HEK293T (cell line): ENCODE measurements at places on chromosomes 5 and 9.
A peak's percentile ranks its signal among the peaks of the same experiment; 100 is the strongest.

DNA sequence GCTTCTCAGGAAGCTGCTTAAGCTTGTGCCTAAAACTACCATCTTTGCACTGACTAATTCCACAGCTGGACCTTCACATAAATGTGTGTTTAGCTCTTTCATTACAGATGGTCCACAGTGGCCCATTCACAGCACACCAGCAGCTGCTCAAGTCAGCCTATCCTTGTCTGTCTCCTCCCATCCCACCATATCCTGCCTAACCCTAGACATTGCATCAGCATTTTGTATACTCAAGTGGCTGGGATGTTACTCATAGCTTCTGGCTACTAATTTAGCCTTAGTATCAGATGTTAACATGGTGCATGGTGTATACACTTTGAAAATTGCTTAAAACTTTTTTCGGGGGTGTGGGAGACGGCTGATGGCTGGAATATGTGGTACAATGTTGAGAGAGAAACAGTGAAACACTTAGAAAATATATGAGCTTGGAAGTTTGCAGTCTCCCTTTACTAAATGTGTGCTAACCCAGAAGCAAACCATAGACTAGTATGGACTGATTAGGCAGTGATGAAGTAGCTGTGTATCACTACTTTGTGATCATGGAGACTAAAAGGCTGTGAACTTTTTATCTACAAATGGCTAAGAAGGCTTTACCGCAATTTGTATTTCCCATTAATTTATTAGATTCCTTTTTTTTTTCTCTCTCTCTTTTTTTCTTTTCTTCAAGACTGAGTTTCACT, 83.1 kb downstream of the JMY start:
- no peak for DNase-seq

DNA sequence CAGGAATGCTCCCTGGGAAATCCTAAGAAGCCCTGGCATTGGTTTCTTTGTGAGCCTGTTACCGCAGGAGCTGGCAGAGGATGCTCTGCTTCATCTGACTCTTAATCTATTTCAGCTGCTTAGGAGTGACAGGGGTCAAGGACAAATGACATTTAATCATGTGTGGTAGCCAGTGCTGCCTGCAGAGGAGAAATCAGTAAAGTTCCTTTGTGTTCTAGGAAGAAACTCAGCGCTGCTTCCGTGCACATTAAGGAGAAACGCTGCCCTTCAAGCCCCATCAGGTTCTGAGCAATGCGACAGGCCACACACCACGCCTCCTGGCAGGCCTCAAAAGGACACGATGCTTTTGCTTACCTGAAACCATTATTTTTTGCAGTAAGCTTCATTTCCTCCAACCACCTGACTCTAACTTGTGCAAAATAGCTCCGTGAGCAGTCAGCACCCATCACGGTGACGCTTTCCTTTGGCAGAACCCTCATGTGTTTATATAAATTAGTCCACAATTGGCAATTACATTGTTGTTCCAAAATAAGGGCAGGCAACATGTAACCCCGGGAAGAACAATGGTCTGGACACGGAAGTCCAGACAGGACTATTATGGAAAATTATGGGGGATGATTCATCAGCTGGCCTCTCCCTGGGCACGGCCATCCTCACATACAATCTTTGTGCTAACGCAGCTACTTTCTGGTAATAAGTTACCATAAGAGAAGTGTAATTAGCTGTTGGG, 387.9 kb upstream of the DAP start:
- DNase-seq, result no peak

- no peak for DNase-seq
Measured at GRCh38 chr5:172482156-172483020, 28.1 kb upstream of the SH3PXD2B start.

- no peak for DNase-seq
Measured at GRCh38 chr5:78953092-78953800, 31.9 kb downstream of the ARSB start.

DNA sequence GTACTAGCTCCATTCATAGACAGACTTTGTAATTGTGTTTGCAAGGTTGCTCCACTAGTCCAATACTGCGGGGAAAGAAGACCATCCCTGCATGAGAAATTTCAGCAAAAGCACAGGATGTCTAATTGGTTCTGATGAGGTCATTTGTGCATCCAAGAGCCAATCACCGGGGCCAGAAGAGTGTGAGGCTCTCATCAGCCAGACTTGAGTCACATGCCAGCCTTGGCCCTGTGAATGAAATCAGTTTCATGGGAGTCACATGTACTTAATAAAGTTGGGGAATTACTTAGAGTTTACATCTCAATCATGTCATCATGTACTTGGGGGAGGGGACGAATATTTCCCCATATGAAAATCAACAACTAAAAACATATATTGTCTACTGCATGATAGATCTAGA, 1236.0 kb downstream of the MAT2B start:
- no peak for DNase-seq

GRCh38 chr9:116944714-116945534, 257.8 kb downstream of the TRIM32 start:
- DNase-seq, result no peak

DNA sequence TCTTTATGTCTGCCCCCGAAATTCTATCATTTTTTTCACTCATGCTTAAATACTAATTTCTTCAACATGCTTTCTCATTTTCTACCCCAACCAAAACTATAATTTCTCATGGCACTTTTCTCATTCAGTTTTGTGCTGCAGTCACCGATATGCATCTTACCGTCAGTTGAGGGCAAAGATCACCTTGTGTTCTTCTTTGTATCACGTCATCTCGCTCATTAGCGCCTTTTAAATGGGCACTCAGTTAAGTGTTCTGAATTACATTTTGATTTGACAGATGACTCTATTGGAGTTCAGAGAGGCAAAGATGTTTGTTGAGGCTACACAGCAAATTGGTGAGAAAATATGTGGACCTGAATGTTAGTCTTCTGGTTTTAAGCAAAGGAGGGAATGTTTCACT, 211.7 kb upstream of the GLRA1 start:
- no peak for DNase-seq

DNA sequence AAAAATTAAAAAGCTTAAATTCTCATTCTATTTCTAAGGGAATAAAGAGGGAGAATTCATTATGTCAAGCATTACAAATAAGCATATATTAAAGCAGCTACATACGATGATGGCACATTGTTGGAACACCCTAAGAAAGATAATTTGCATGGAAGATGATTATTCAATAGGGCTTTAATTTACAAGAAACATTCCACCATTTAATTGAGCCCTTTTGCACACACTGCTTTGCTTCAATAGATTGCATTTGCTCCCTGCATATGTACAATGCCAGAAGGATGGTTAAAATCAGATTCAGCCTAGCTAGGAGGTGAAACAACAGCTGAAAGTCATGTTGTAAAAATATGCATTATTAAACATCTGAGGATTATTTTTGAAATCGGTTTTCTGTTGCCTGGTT, 21.8 kb downstream of the KIAA1958 start:
- DNase-seq, result no peak

GRCh38 chr9:35956651-35957050, 1.3 kb downstream of the OR2S2 start:
- no peak for DNase-seq

DNA sequence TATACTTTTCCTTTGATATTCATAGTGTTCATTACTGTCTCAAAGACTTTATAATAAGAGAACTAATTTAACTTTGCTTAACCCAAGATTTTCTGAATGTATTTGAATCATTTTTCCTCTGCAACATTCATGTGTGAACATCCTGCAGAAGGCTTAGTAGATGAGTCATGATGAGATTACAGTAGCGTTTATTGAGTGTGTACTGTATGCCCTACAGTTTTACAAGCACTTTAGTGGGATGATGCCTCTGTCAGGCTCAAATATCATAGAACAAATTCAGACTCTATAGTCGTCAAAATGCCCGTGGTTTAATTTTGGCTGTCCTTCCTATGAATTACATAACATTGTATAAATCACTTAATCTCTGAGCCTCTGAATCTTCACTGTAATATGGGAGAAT, 41.2 kb downstream of the FYB1 start:
- no peak for DNase-seq

DNA sequence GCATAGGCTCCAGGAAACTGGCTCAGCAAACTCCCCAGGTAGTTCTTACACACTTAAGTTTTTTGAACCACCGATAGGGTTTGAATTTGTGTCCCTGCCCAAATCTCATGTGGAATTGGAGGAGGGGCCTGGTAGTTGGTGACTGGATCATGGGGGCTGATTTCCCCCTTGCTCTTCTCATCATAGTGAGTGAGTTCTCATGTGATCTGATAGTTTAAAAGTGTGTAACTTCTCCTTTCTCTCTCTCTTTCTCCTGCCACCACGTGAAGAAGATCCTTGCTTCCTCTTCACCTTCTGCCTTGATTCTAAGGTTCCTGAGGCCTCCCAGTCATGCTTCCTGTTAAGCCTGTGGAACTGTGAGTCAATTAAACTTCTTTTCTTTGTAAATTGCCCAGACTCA, 22.4 kb upstream of the HACD4 start:
- DNase-seq, result no peak

GRCh38 chr5:169263591-169263990, 37.3 kb downstream of the SLIT3 start:
- DNase-seq, result no peak

DNA sequence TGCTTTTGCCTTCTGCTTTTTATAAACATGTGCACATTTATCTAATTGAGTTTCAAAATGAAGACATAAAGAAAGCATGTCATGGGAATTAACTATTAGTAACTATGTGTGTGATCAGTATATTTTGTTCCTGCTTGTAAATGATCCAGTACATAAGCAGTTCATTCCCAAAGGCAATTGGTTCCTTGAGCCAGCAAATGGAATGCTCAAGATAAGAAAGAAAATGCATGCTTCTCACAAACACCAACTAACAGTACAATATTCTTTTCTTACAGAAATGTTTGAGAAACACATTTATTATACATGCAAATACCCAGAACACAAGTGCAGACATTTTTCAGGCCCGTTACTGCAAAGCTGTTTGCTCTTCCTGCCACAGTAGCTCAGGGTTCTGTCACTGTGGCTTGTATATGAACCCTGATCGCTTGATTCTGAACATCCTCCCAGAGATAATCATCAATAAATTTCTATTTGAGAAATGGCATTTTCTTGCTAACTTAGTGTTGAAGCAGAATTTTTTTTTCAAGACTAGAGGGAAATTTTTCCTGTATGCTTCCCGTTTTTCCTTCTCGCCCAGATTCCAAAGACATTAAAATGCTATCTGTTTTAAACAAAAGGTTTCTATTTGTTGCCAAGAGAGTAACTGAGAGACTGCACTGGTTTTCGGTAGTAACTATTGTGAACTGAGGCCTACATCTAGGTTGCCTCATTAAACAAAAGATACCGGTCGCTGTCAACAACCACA, 1.9 kb downstream of the GNAQ start:
- no peak for DNase-seq

DNA sequence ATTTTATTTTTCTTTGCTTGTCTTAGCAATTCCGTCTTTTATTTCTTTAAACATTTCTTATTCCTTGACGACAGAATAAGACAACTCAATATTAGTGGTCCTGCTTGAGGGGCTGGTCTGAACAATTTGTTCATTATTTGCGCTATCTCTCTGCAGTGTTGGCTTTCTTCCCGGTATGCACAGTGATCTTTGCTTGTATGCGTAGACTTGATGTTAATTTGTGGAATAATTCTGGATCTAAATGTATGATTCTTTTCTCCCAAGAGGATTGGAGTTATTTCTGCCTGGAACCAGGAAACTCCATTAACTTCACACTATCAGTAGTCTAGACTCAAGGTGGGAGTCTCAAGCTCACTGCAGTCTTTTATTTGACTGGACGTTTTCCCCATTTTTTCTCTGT, 80.4 kb downstream of the KDM4C start:
- no peak for DNase-seq

- DNase-seq, result no peak
Measured at GRCh38 chr5:152736906-152737305, 331.8 kb upstream of the NMUR2 start.

GRCh38 chr5:141929398-141930058, 5.9 kb downstream of the DELE1 start:
- DNase-seq, result no peak

DNA sequence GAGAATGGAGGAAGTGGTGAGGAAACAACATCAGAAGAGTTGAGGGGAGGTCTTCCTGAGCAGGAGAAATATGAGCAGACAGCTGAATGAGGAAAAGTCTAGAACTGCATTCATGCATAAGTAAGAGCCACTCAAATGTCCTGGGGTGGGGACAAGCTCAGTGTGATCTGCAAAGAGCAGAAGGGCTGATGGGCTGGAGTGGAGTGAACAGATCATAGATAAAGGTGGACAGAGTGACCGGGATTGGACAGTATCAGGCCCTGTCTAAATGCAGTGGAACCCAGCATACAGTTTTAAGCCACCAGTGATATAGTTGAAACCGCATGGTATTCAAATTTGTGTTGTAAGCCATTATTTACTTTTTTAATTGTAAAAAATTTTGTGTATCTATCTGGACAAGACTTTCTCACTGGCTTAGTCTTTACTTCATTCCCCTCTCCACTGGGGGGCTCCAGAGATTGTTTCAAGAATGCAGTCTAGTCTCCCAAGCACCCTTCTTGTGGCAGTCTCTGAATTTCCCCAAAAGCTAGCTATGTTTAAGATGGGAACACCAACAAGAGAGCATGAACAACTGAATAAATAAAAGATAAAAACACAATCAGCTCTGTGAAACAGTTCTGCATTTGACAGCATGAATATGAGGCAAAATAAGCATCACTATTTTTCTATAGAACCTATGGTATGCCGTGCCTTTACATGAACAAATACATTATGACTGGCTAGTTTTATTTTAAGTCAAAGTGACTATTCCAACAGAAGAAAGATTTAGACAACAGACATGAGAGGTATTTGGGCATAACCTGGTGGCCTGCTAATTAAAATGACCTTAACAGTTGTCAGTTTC, 10.7 kb upstream of the STK32A start:
- DNase-seq, result peak; percentile 26

GRCh38 chr5:147327421-147327820, 92.6 kb downstream of the STK32A start:
- DNase-seq, result no peak

GRCh38 chr9:130707225-130707976, 13.8 kb downstream of the EXOSC2 start:
- no peak for DNase-seq

DNA sequence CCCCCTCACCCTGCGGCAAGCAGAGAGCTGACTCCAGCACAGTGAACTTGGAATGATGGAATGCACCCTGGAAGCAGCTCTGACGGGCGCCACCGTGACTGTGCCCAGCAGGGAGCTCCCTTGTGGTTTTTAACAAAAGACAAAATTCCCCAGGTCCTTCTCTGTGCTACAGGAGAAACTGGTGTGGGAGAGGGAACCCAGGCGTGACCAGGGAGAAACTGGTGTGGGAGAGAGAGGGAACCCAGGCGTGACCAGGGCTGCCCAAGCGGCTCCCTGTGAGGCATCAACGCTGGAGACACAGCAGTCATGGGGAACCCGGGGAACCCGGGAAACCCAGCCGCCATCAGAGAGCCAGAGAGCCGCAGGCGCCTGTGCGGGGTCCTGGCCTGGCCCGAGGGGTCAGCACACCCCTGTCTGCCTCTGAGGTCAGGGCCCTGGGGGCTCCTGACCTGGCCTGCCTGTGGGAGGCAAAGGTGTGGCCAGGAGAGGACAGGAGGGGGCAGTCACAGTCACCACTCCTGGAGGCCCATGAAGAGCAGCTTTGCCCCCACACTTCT, 3.1 kb upstream of the AHRR start:
- no peak for DNase-seq

- DNase-seq, result no peak
Measured at GRCh38 chr5:16981700-16982099, 45.6 kb upstream of the MYO10 start.
